ENCODE measurements at places on chromosomes 4 and X.

- DNase-seq, result peak; percentile 2
Observed at GRCh38 chr4:175947117-175947722, 118.4 kb upstream of the WDR17 start.

- no peak for DNase-seq
Observed at GRCh38 chr4:107037199-107037584, 1.1 kb upstream of the DKK2 start.

GRCh38 chrX:13195340-13195739 lies 124.5 kb downstream of the ATXN3L start:
- DNase-seq, result no peak

DNA sequence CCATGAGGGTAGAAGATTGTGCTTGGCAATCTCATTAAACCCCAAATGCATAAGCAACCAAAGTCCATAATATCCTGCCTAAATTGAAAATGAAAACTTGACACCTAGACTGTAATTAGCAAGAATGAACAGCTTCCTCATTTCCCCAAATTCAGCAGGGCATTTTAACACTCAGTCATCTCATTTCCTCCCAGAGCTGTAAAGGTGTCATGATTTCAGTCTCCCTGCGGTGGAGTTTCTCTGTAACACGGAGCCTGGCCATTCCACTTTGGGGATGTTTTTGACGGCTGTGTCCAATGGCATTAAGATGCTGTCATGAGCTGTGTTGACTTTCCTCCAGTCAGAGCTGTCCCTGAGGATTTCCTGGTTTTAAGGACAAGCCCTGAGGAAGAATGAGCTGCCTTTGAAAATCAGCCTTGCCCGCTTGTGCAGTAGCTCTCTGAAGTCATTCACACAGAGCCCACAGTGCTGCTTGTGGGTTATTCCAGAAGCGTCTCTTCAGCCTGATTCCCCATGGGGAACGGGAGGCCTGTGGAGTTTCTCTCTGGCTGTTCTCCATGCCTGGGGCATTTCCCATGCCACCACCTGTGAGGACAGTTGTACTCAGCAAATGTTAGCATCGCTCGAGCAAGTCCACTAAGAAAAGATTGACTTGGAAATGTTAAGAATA lies 187.0 kb downstream of the MID1 start:
- no peak for DNase-seq

DNA sequence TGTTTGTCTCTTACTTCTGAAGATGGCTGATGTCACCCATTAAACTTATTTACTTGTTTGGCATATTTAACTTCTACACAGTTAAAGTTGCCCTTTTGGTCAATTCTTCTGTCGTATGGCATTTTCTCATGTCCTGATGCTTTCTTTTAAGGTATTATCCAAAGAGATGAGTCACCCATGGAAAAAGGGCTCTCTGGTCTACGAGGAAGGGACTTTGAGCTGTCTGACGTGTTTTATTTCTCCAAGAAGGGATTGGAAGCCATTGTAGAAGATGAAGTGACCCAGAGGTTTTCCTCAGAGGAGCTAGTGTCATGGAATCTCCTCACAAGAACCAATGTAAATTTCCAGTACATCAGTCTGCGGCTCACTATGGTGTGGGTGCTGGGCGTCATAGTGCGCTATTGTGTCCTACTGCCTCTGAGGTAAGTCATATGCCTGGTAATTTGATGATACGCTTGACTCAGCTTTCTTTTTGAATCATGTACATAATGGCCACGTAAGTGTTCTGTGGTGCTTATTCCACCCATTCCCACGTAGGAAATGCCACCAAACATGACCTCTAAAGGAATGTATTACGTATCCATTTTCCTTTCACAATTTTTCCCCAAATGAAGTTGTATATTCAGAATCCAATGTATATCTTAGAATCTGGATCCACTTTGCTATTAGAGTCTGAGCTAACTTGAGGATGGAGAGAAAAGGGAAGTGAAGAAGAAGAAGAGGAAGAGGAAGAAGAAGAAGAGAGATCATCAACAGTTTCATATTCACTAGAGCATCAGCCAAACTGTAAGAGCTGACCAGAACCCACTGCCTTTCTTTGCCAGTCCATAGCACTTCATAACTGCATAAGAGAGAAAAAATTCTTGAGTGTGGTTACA lies 45.7 kb downstream of the GPAT3 start:
- DNase-seq, result no peak

DNA sequence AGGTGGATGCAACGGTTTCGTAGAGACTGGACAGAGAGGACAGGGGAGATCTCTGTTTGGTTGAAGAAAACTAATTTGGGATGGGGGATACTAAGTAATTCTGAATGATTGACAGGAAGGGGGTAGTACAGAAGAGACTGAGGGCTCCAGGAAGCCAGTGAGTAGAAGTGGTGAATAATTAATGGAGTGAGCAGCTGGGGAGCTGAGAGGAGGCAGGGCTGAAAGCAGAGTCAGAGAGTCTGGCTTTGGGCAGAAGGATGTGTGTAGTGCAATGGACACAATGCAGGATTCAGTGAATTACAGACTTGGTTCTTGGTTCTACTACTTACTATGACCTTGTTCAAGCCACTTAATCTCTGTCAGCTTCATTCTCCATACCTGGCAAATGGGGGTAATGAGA lies 161.7 kb downstream of the RBMX2 start:
- no peak for DNase-seq

GRCh38 chr4:99082192-99082591 lies 6.4 kb downstream of the ADH5 start:
- DNase-seq, result no peak

- no peak for DNase-seq
Observed at GRCh38 chr4:148926276-148927260, 484.4 kb upstream of the NR3C2 start.

DNA sequence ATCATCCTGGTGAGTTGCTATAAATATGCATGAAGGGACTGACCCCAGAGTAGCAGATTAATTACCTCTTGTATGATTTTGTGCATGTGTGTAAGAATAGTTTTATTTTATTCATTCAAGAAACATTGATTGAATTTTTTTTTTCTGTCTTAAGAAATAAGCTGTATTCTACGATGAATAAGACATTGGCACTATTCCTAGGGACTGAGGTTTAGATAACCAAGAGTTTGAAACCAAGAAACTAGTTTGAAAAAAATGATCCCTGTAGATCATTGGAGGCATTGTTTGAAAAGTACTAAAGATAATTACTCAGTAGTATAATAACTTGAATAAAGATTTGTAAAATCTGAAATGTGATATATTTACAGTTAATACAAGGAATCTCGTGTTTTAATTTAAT lies 1086.9 kb downstream of the PCDH7 start:
- DNase-seq, result peak; percentile 1

GRCh38 chrX:1502241-1502640 lies 34.7 kb downstream of the P2RY8 start:
- DNase-seq, result no peak

- no peak for DNase-seq
Observed at GRCh38 chr4:165210566-165210965, 3.2 kb downstream of the KLHL2 start.

DNA sequence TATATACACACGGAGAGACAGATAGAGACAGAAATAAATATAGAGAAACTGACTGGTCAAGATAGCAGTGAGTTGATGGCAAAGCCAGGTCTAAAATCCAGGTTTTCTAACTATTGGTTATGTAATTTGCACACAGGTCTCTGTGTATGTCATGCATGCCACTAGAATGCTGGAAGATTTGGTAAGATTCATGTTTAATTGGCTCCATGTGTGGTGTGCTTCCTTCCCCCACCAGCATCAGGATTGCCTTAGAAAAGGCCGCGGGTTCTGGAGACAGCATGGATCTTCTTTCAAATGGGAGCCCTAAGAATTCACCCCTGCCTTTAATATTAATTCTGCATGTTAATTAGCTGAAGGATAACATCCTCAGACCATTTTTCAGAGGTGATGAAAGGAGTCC lies 31.3 kb downstream of the HAND2 start:
- no peak for DNase-seq

DNA sequence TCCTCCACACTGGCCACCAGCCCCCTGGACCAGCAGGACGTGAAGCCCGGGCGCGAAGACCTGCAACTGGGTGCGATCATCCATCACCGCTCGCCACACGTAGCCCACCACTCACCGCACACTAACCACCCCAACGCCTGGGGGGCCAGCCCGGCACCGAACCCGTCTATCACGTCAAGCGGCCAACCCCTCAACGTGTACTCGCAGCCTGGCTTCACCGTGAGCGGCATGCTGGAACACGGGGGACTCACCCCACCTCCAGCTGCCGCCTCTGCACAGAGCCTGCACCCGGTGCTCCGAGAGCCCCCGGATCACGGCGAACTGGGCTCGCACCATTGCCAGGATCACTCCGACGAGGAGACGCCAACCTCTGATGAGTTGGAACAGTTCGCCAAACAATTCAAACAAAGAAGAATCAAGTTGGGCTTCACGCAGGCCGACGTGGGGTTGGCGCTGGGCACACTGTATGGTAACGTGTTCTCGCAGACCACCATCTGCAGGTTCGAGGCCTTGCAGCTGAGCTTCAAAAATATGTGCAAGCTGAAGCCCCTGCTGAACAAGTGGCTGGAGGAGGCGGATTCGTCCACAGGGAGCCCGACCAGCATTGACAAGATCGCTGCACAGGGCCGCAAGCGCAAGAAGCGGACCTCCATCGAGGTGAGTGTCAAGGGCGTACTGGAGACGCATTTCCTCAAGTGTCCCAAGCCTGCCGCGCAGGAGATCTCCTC lies 600 bp downstream of the POU3F4 start:
- DNase-seq, result no peak

Data from AG09309 (cell line).